Stimulated activated CD8-positive, alpha-beta memory T cell treated with anti-CD3 and anti-CD28 coated beads, Interleukin-7, amount 100 ng/mL, for 1 hour (primary cell): ENCODE measurements at places on chromosomes 7 and 10.

DNA sequence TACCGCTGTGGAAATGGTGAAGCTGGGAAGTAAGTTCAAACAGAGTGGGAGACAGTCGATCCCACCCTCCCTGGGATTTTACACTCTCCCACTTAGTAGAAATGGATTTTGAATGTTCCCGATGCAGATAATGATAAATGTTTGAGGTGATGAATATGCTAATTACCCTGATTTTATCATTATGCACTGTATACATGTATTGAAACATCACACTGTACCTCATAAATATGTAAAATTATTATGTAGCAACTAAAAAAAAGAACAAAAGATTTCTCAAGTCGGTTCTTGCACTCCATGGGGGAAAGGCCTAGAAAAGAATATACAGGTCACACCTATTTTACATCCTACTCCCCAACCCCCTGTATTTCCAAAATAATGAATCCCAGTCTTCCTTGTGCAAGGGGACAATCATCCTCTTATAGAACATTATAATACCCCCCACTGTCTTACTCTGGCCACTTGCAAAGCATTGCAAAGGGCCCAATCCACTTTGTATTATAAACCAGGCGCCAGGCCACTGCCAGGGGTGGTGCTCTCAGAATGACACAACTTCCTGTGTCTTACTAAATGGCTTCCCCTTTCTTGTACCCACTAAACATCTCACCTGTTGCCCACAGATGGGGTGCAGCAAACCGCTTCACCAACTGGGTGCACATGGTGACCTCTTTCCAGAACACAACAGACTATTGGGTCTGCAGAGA is 20.6 kb upstream of the OR2AE1 start:
- no peak for DNase-seq

DNA sequence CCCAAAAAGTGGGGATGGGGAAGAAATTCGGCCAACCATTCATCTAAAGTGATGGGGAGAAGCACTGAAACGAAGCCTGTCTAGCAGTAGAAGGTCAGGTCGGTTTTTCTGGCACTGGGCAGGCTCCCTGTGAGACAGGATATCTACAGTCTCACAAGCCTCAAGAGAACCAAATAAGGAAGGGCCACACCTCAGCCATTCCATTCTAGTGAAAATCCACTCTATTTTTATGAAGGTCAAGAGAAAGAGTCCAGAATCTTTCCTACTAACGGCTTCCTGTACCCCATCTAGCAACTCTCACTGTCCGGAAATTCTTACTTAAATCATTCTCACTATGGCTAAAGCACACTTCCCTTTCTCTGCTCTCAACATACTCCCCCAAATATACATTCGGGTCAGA is 267.1 kb downstream of the PRPF18 start:
- no peak for DNase-seq

DNA sequence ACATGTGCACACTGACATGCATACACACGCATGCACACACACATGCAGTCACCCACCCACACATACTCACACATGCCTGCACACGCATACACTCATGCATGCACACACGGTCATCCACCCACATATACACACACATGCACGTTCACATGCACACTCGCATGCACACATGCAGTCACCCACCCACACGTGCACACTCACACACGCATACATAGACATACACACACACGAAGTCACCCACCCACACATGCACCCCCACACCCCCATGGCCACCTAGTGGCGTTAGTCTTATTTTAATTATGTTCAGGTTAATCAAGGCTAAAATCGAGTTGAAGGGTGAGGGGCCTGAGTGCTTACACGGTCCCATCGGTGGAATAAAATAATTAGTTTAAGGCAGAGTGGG is 96.8 kb downstream of the DNAJB6 start:
- no peak for DNase-seq

- DNase-seq, result no peak
Observed at GRCh38 chr7:27191161-27191731, 6.2 kb upstream of the HOXA11 start.

GRCh38 chr7:22814261-22815208 is 8.1 kb downstream of the TOMM7 start:
- DNase-seq, result no peak

DNA sequence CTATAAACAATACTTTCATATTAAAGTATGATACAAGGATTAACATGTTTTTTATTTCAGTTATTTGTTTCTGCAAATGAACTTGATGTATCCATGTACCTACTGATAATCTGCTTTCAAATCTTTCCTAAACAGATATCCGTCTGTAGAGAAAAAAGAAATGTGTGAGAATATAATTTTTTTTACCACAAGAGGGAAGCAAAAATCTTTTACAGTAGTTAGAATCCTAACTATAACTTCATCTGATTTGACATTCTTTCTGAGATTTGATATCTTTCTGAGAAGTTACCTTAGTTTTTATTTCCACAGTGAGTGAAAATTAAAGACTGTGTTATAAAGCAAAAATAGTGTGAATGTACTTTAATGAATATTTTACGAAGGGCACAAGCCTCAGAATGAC is 203.9 kb upstream of the PCLO start:
- no peak for DNase-seq

- no peak for DNase-seq
Observed at GRCh38 chr10:117552156-117552631, 9.6 kb downstream of the EMX2 start.

DNA sequence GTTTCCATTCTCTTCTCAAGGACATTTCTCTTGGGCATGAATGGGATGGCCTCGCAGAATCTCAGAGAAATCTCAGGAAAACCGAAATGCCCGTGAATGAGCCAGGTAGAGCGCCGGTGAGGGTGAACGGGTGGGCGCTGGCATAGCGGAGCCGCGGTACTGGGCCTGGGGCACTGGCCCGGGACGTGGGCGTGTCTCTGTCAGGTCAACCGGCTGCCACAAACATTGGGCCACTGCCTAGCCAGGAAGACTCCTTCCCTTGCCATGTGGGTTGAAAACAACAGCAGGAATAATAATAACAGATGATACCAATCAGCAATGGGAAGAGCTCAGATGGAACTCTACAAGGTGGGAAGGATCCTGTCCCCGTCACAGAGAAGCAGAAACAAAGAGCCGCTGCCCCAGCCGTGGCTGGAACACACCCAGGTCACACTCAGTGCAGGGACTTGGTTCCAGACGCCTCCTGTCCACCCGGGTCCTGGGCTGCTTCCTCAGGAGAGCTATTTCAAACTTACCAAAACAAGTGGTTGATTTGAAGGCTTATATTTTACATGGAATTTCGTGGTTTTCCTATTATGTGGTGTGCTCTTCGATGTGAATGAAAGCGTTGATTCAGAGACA is 51.1 kb upstream of the EBF3 start:
- DNase-seq, result no peak

DNA sequence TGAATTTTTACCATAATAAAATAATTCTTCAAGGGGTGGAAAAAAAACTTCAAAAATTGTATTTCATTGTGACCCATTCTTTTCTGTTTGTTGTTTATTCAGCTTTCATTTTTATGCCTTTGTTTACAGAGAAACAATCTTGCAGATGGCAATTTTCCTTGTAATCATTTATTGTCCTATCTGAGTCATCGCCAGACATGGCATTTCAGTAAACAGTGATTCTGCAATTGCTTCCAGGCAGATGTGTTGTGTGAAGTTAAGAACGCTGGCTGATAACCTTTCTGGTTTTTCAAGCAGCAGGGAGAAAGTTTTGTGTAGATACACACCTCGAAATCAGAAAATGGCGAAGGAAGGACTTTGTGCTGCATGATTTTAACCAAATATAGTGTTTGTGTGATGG is 80.7 kb upstream of the RPA3 start:
- DNase-seq, result no peak

DNA sequence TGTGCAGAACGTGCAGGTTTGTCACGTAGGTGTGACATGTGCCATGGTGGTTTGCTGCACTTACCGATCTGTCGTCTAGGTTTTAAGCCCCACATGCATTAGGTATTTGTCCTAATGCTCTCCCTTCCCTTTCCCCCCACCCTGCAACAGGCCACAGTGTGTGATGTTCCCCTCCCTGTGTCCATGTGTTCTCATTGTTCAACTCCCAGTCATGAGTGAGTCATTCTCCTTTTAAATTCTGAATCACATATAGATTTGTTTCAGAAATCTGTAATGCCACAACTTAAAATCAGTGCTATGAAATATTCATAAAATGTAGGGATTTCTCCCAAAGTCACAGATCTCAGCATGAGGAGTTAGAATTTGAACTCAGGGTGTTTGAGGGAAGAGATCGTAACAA is 552.5 kb upstream of the MBL2 start:
- DNase-seq, result no peak

- DNase-seq, result no peak
Observed at GRCh38 chr7:31256506-31256905, 84.0 kb downstream of the NEUROD6 start.

DNA sequence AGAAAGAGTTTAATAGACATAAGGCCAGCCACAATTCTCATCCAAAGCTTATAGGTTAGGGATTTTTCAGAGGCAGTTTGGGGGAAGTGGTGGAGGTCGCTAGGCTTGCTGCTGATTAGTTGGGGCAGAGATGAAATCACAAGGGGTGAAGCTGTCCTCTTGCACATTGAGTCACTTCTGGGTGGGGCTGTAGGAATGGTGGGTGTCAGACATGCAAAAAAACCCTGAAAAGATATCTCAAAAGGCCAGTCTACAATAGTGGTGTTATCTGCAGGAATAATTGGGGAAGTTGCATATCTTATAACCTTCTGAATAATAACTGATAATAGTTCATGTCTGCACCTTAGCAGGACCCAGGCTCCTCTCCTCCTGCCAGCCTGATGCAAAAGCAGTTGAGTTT is 2.1 kb downstream of the FAM24B start:
- no peak for DNase-seq

- no peak for DNase-seq
Observed at GRCh38 chr7:155702616-155703015, 58.2 kb downstream of the RBM33 start.

DNA sequence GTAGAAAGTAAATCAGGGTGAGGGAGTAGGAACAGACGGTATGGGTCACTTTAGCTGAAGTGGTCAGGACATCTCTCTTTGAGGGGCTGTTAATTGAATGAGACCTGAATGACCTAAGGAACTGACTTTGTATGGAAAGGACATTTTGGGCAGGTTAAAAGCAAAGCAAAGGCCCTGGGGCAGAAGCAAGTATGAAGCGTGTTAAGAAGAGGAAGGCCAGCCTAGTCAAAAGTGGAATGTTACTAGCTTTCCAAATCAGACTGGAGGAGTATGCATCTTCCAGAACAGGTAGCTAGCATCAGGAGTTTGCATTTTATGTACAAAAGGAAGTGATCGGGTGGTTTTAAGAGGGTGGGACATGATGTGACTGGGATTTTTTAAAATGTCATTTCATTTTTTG is 70.9 kb upstream of the PCGF5 start:
- no peak for DNase-seq

DNA sequence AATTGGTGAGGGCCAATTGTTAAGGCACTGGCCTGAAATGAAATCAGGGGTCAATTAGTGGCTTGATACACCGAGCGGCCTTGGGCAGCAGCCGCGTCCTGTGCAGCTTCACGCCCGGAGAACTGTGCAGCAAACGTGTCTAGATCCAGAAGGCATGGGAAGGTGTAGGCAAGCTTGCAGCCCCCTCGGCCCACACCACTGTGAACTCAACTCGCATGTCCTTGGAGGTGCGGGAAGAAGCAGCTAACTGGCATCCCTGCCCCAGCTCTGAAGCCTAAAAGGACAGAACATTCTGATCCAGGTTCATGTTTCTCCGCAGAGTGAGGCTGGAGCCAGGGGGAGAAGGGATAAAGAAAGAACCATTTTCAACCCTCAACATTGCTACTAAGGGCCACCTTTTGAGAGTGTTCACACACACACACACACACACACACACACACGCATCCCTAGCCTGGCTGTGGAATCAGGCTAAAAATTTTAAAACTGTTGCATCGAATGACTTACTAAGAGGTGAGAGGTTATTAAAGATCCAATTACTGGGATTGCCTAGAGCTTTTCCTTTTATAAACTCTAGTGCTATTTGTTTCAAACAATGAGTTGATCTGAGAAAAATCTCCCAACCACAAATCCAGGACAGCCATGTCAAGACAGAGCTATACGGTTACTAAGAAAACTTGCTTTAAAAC is 104.0 kb downstream of the PARP12 start:
- no peak for DNase-seq

- no peak for DNase-seq
Observed at GRCh38 chr10:130553826-130554225, 417.6 kb downstream of the GLRX3 start.

GRCh38 chr7:136018104-136018503 is 40.9 kb upstream of the MTPN start:
- no peak for DNase-seq

DNA sequence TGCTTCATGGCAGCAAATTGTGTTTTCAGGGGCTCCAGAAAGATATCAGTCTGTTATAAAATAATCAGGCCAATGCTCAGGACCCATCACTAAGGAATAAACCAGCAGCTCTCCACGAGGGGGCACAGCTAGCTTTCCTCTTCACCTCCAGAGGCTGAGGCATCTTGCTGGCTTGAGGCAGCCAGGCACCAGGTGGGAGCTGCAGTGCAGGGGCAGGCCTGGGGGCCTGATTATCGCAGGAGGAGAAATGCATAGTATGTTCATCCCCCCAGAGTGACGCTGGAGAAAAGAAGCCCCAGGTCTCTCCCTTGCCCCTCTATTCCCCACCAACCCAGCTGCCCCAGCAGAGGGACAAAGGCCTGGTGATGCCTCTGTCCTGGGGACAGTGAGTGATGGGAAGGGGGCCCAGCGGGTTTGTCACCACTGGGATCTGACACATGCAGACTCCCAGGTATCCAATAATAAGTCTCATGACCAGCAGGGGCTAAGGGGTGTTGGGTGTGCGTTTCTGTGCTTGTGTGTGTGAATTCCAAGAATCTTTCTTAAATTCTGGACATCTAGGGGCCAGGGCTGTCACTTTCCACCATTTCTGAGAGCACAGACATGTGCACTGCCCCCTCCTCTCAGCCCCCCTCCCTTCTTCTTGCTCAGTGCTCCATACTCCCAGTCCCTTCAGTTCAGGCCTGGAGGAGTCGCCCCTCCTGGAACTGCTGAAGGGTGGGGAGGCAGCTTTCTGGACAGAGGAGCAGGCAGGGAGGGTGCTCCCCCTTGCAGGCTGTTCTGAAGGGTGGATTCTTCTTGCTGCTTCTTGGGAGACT is 128.1 kb upstream of the FAM20C start:
- DNase-seq, result no peak

GRCh38 chr7:27602766-27603165 is 59.9 kb downstream of the HIBADH start:
- DNase-seq, result no peak

GRCh38 chr7:95322854-95323253 is 1.5 kb downstream of the PON1 start:
- DNase-seq, result no peak

GRCh38 chr7:158377800-158378623 is 209.6 kb downstream of the PTPRN2 start:
- DNase-seq, result no peak
